ENCODE measurements at places on chromosomes 7 and 10.

GRCh38 chr10:82150123-82150900 is 275.3 kb downstream of the NRG3 start:
- no peak for DNase-seq

DNA sequence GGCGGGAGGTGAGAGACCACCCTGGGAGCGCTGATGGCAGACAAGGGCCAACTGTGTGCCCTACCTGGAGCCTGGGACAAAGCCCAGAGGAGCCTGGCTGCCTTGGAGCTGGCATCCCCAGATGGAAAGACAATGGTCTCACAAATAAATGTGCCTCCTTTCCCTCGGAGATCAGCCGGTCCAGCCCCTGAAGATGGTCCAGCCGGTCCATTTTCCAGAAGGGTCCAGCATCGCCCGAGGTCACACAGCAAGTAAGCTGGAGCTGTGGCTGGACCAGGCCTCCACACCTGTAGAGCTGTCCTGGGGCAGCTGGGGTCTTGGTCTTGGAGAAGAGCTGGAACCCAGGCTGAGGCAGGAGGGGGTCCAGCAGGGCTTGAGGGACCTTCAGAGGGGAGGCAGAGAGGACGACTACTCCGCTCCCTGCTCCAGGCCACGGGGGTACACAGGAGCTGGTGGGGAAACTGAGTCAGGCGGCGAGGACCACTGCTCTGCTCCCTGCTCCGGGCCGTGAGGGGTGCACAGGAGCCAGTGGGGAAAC is 3.6 kb downstream of the ELFN1 start:
- no peak for DNase-seq

- no peak for DNase-seq
These were observed 250.2 kb downstream of the SH2D4B start for GRCh38 chr10:80787952-80788351.

DNA sequence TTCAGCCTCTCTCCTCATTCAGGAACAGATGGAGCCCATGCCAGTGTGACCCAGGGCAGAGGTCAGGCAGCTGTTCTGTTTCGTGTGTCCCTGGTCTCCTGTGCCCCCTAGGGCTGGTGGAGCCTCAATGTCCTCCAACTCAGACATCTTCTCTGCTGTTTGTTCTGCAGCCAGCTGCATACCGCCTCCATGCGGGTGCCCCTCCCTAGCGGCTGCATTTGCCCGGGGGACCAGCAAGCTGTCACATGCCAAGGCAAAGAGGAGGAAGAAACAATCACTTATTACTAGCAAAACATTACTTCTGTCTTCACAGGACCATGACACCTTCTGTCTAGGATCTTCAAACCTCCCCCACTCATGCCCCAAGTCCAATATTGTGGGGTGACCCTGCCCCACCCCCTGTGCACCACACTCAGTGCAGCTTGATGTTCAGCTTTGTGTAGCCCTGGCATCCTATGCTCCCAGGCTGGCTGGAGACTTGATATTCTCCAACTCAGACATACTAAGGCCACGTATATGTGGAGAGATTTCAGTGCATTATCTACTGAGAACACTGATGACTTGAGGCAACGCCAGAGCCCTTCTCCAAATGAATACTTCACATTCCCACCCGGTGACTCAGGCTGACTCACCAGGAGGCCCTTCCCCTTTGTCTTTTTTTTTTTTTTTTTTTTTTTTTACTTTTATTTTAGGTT is 188.9 kb downstream of the SKIDA1 start:
- no peak for DNase-seq

- DNase-seq = no peak
These were observed 232.6 kb upstream of the FERD3L start for GRCh38 chr7:19377611-19378344.

- no peak for DNase-seq
These were observed 48.1 kb upstream of the TES start for GRCh38 chr7:116162254-116162653.

GRCh38 chr10:29932991-29933390 is 126.4 kb downstream of the JCAD start:
- DNase-seq = no peak

All from activated CD4-positive, alpha-beta T cell treated with anti-CD3 and anti-CD28 coated beads for 1 hour (primary cell).